ENCODE measurements at places on chromosomes 7 and 10.

DNA sequence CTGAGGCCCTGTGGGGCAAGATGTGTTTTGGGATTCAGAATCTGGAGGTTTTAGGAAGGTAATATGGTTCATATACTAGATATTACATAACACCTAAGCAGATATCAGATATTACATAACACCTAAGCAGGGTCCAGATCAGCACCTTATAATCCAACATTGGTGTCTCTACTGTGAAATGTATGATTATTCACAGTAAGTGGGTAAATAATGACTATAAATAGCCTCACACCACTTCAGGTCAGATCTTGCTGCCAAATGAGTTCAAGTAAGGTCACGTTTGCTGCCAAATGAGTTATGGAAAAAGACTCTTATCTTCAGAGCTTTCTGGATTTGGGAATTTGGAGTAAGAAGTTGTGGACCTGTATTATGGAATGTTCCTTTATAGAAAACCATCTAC is 14.6 kb downstream of the ADRB1 start:
- DNase-seq: no peak

DNA sequence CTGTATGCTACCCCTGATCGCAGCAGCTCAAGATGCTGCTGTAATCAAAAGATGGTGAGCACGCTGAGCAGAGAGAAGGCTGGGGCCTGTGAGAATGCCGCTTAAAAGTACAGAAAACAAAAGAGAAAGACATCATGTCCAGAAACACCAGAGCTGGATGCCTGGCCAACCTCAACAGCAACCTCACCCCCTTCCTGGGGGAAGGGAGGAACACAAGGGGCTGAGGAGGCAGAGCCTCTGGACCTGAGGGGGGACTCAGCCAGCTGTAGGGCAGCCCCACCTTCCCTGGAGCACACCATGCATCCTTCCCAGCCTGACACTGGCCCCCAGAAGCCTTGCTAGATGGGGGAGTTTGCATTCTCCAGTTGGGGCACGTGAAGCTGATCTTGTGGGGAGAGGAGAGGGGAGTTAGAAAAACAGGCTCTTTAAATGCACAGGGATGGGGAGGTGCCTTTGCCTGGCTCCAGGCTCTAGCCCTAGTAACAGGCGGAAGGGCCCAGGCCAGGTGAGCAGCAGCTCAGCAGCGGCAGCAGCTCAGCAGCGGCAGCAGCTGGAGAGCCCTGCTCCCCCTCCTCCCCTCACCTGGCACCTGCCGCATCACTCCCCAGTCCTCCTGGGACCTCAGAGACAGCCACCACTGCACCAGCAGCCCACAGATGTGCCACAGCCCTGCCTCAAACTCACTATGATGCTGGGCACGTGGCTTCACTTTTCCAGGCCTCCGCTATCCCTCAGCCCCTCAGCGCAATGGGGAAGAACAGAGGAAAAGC is 156.3 kb downstream of the NEURL1 start:
- no peak for DNase-seq

DNA sequence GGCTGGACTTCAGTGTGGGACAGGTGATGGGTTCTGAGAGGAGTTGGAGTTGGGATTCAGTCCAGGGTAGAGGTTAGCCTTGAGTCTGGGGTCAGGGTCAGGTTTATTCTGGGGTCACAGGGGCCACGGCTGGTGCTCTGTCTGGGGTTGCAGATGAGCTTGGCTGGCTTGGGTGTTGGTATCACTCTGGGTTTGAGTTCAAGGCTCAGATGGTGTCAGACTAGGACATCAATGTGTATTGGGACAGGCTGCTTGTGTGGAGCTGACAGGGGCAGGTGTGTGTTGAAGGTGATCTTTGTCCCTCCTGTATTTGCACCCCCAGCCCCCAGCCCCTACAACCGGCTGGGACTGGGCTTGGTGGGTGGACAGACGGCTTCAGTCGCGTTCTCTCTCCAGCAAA is 26.8 kb downstream of the TMEM270 start:
- no peak for DNase-seq

GRCh38 chr7:51062222-51062987 is 254.2 kb downstream of the COBL start:
- no peak for DNase-seq

DNA sequence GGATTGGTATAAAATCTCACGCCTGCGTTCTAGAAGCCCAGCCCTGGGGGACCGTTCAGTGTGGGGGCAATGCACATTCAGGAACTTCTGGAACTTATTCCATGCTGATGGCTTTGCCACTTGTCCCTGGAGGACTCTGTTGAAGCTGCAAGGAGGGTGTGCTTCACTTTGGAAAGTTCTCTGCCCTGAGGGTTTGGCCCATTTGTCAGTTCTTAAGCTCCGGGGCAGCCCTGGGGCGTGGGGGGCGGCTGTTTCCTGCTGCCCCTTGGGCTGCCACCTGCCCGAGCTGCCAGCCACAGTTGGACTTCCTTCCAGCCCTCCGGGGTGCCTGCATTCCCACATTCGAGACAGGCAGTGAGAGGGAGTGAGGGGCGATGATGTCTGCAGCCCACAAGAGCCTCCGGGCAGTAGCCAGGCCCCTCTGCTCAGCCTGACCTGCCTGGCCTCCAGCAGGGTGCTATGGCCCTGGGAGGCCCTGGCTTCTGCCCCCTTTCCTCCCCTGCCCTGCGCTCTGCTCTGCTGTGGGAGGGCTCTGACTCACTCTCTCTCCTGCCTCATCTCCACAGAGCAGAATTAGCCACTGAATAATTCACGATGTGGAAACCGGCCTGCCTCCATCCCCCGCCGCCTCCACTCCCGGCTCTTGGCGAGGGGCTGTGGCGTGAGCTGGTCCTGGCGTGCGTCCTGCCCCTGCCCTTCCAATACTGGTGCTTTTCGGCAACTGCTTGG is 1.9 kb downstream of the TTYH3 start:
- no peak for DNase-seq

GRCh38 chr7:133705596-133705995 is 421.5 kb upstream of the LRGUK start:
- DNase-seq: no peak

DNA sequence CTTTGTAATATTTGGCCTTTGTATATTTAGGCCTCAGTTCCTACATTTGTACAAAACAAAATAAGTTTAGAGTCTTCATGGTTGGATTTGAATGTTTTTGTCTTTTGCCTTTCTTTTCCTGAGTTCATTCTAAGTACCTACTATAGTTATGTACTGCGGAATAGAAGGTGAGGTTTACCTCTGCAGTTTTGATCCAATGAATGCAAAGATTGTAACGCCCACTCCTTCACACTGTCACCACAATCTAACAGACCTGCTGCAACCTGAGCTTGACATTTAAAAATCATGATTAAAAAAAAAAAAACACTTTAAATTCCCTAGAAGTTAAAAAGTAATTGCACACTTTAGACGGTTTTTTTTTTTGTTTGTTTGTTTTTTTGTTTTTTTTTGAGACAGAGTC is 145.0 kb downstream of the CALCR start:
- no peak for DNase-seq

DNA sequence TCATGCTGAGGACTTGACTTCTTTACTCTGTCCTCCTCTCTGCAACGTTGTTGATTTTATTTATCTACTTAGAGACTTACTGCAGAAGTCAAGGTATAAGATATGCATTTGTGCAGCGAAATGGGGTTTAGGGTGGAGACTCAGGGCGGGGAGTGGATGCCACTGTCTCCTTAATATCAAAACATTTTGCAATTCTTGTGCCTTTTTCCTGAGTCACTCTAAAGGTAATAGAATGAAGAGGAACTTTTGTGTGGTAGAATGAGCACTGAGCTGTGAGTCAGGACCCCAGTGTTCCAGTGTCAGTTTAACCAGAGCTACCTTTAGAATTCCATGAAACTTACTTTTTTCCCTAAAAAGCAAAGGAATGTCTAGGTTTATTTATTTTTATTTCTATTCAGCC is 78.2 kb downstream of the VTI1A start:
- no peak for DNase-seq

DNA sequence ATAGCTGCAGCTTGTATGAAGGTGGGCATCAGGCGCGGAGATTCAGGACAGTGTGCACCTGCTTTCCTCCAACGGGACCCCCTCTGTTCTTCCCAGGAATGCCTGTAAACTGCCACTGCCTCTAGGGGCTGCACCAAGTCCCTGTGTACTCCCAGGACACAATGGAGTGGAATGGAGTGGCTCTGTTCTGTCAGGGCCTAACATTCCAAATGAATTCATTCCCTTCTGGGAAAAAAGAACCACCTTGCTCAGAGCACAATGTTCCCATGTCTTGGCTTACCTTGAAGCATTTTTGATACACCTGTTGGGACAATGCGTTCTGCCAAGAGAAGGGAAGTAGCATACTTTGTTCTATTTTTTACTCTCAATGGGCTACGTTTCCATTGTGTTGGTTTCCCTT is 339.4 kb downstream of the FRMD4A start:
- DNase-seq: no peak

- no peak for DNase-seq
These were observed 40.4 kb downstream of the HDAC9 start for GRCh38 chr7:18535810-18536415.

DNA sequence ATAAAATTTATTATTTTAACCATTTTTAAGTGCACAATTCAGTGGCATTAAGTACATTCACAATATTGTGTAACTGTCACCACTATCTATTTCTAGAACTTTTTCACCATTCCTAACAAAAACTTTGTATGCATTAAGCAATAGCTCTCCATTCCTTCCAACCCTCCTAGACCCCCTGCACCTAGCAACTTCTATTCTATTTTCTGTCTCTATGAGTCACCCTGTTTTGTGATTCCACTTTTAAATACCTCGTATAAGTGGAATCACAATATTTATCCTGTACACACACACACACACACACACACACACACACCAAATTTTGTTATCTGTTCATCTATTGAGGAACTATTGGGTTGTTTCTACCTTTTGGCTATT is 89.2 kb downstream of the ARID5B start:
- DNase-seq: no peak

- no peak for DNase-seq
These were observed 51.9 kb upstream of the CAPZA2 start for GRCh38 chr7:116810267-116811116.

- no peak for DNase-seq
These were observed 633 bp upstream of the EBLN1 start for GRCh38 chr10:22218448-22218847.

GRCh38 chr7:47335557-47336471 is 246.1 kb downstream of the TNS3 start:
- DNase-seq: peak; percentile 62

DNA sequence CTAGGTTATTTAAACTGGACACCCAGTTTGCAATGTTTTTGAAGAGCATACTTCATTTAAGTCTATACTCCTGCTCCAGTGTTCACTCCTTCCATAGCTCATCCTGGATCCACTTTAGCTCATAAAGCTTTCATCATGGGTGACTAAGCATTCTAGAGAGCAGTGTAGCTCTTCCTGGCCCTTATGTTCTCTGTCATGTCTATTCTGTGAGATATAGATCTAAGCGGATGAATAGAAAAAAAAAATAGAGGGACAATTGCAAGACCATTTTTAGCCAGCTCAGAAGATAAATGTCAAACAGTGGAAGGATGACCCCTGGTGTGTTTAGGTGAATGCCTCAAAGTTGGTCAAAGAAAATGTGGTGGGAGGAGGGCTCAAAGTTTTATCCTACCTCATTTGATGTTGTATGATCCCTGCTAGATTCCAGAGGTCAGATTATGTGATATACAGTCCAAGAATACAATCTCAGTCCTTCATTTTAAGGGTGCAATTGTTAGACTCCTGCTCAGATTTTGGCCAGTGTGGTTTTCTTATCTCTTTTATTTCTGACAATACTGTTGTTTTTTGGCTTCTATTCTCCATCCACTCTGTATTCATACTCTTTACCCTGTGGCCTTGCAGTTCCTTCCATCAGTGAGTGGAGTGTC is 7.5 kb upstream of the HECW1 start:
- no peak for DNase-seq

DNA sequence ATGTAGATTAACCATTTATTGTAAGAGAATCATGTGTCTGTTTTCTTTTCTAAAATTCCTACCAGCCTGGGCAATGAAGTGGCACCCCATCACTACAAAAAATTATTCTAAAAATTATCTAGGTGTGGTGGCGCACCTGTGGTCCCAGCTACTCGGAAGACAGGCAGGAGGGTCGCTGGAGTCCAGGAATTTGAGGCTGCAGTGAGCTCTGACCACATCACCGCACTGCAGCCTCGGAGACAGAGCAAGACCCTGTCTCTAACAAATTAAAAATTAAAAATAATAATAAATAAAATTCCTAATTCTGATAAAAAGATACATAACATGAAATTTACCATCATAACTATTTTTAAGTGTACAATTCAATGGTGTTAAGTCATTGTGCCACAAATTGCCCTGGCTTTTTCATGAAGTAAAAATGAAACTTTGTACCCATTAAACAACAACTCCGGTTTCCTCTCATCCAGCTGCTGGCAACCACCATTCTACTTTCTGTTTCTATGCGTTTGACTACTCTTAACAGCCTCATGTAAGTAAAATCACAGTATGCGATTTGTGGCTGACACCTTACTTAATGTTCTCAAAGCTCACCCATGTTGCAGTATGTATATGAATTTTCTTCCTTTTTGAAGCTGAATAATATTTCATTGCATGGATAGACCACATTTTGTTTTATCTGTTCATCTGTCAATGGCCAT is 20.6 kb upstream of the USP6NL start:
- DNase-seq: no peak

GRCh38 chr7:76317782-76318487 is 15.5 kb downstream of the HSPB1 start:
- DNase-seq: peak; percentile 98

- peak; percentile 66 for DNase-seq
These were observed 45.1 kb upstream of the INPP5A start for GRCh38 chr10:132492323-132493025.

- no peak for DNase-seq
These were observed 208.3 kb downstream of the PPP1R3A start for GRCh38 chr7:113710310-113711096.

DNA sequence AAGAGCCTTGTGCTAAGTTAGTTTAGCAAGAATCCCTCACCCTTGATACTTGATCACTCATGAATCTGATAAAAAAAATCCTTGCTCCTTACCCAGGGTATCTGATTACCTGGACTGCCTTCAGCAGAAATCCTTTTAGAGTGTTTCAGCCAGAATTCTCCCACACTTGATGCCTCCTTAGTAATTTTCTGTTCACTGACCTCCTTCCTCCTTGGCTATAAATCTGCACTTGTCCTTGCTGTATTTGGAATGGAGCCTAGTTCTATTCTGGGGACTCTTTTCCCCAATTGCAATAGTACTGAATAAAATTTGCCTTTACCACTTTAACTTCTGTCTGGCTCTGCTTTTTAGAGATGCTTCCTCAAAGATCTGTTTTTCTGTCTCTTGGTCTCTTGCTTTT is 84.9 kb downstream of the RPS24 start:
- DNase-seq: no peak

DNA sequence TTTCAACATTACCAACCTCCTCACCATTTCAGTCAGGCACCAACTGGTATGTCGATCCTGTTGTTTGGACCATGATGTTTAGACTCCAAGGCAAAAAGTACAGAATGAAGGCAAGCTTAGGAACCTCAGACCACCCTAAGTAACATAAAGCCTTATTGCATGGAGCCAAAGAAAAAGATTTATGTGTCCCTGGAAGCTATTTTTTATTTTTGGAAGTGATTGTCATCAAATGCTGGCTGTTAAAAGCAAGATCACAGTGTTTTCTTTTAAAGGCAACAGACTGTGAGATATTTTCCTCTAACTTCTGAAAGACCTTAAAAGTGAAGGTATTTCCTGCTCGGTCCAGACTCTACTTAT is 8.2 kb downstream of the ASB15 start:
- no peak for DNase-seq

Measured in sciatic nerve (tissue), 2 donors.